Frontal cortex (tissue), 4 donors: ENCODE measurements at places on chromosomes 5 and 9. TPM values are rescaled to one million over a fixed set of nuclear protein-coding genes. Genes with fewer than 3 reads are reported as not detected.

DNA sequence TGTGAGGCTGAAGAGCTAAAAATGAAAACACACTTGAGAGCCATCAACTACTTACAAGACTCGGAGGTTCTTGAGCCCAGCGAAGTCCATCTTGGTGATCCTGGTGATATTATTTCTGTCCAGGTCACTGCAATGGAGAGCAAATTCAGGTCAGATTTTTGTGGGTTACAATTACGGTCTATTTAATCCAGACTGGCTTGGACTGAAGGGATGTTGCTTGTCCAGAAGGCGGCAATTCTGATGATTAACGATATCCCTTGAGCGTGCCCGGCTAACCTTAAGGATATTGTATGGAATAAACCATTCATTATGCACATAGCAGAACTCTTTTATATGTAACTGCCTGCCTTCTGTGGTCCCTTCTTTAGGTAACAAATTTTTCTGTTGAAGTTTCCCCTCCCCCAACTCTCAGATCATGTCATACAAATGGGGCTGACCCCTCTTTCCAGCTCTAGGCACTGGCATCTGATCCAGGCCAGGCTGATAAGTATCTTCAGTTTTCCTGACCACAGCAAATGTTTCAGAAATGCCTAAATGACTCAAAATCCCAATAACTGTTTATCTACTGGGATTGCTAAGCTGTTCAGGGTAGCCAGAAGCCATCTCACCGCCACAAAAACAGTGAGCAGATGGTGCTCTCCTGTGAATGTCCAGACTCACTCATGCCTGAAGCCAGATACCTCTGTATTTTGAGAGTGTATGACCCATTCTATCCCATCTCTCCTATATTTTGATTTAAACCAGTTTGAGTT, 49.4 kb downstream of the SLIT3 start:
- no peak for DNase-seq

DNA sequence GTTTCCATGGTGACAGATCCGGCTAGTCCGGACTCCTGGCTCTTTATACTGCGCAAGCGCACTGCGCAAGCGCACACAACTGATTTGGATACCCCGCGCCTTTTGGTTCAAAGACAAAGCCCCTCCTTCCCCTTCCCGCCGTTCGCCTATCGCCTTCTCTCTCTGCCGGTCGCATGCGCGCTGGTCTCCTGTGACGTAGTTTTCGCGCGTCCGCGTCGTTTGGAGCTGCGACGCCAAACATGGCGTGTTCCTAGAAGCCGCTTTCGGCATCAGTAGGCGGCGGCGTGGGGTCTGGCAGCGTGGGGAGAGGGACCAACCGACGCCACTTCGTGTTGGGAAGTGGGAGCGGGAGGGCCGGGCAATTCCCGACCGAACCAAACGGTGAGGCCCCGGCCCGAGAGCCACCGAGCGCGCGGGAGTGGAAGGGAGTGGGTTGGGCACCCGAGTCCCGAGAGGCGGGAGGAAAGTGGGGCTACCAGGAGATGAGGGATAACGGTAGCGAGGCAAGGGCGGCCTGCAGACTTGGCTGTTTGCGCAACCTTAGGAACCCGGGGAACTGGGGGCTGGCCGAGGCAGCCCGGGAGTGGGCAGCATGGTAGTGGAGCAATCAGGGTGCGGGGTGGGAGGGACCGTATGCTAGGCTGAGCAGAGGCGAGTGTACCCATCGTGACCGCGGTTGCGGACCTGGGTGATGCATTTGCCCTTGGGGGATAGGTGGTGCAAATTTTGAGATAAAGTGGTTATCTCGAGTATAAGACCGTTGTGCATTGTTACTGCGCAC, at the start of gene IPO11:
TSS of gene IPO11 (plus strand) at position 215 of the 781 bp plus-strand sequence. CDS start 24,517 bp downstream, outside the sequence.
- peak; percentile 95 for DNase-seq

DNA sequence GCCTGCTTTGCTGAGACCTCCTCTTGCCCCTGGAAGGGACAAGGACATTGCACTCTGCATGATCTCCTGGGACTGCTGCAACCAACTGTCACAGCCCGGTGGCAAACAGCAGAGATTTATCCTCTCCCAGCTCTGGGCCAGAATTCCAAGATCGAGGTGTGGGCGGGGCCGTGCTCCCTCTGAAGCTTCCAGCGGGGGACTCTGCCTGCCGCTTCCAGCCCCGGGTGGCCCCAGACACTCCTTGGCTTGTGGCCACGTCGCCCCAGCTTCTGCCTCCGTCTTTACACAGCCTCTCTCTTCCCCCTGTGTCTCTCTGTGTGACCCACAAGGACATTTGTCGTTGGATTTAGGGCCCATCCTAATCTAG, 67.1 kb downstream of the COL5A1 start:
- no peak for DNase-seq

- no peak for DNase-seq
Measured at GRCh38 chr5:65481171-65481581, 544 bp downstream of the ADAMTS6 start.

GRCh38 chr5:61139094-61139873, 23.0 kb downstream of the SMIM15 start:
- DNase-seq = no peak

DNA sequence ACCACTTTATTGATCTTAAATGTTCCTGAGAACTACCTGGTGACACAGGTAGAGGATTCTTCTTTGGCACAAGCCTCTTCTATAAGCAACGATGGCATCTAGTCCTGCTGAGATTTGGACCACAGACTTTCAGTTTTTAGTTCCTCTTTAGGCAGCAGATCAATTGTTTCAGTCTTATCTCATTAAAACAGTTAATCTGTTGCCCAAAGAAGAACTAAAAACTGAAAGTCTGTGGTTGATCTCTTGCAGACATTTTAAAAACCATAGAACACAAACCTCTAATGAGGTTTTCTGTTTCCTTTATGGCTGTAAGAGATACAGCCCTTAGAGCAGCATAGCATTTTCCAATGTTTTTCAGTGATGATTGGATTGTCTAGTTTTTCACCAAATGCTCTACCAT, 480.9 kb downstream of the MTRR start:
- DNase-seq = no peak

DNA sequence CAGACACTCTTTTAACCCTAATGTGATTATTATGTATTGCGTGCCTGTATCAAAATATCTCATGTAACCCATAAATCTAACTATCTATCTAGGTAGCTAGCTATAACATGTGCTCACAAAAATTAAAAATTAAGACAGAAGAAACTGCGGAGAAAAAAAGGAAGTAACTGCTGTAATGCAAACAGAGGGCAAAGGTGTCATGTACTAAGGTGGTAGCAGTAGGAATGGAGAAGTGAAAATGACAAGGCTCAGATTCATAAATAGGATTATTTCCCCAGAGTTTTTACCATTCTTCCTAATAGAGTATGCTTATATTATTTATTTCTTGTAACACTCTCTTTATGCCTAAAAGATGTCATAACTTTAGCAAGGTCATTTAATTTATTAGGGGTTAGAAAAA, 1527.5 kb upstream of the C9orf72 start:
- DNase-seq = no peak

DNA sequence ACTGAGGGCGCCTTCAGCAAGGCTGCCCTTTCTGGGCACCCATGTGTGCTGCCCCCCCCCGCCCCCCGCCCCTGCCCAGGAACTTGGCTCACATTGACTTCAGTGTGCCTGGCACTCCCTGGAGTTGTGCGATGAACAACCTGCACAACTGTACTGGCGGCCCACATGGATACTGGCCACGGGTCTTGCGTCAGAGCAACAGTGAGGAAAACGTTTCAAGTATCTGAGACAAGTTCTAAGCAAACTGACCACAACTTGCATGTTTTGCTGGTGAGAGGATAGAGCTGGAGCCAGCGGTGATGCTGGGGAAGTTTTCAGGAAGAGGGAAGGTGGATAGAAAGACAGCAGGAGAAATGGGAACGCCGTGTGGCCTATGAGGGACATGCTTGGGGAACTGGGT, 45.4 kb downstream of the HABP4 start:
- no peak for DNase-seq

DNA sequence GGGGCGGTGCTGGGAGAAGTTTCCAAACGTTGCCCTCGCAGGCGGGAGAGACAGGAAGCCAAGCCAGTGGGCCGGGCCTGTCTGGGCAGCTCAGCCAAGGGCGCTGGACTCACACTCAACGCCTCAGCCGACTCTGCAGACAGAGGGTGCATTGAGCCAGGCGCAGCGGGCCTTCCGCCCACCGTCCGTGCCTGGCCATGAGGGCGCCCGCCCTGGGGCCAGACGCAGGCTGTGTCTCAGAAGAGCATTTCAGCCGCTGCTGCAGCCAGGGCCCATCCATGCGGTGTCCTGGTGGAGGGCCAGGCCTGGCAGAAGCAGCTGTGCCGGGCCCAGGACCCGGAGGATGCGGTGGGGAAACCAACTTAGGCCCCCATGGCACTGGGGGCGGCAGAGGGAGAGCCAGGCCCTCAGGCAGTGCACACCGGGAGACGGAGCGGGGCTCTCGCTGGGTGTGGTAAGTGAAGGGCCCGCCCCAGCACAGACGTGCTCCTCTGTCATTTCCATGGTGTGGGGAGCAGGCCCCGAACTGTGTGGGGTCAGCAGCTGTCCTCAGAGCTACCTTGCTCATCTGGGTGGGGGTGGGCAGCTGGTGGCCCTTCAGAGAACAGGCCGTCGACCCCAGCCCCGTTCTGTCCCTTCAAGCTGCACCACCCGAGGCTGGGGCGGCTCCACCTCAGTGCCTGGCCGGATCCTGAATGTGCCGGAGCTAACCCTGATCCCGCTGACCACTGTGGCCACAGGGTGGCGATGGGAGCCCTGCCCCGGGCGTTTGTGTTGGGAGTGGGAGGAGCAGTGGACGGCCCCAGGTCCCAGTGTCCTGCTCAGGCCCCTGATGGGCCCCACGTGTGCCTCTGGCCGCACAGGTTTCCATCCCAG, 18.0 kb downstream of the DNLZ start:
- DNase-seq = peak; percentile 55

- DNase-seq = no peak
Measured at GRCh38 chr9:135641745-135642144, 2.4 kb upstream of the GLT6D1 start.

GRCh38 chr5:1671351-1671750, 128.3 kb downstream of the MRPL36 start:
- DNase-seq = no peak

DNA sequence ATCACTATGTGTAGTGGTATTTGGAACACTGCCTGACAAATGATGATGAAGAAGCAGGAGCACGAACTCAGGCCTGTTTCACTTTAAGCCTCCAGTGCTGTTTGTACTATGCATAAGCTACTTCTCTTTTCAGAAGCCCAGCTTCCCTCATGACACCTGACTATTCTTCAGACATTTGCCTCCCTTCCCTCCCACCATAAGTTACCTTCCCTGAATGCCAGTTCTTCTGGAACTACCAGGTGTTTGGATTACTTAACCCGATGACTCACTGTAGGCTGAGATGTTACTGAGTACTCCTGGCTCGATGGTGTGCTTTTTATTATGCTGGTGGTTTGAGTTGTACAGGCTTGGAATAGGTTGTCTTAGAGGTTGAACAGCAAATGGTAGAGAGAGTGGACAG, 180.0 kb downstream of the SPATA31D1 start:
- no peak for DNase-seq

GRCh38 chr5:5313101-5313635, 109.3 kb upstream of the ICE1 start:
- no peak for DNase-seq

- no peak for DNase-seq
Measured at GRCh38 chr5:180138976-180139730, 67.6 kb upstream of the RNF130 start.

DNA sequence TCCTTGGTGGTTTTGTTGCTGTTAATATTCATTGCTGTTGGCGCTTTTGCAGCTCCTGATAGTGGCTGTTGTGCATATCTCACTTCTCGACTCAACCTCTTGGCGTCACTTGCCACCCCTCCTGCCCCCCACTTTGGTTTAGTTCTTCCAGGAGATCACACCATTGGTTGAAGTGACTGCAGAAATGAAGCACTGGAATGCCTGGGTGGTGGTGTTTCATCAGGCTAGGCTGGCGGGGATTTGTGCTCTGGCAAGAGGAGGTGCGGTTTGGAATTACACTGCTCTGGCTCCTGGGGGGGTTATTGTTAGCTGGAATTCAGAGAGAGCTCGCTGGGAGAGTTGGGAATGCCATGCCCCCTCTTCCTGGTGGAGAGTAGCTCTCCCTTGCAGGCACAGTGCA, 11.5 kb downstream of the PRRC2B start:
- DNase-seq = no peak

- peak; percentile 20 for DNase-seq
Measured at GRCh38 chr5:129904667-129905472, 605 bp downstream of the CHSY3 start.

DNA sequence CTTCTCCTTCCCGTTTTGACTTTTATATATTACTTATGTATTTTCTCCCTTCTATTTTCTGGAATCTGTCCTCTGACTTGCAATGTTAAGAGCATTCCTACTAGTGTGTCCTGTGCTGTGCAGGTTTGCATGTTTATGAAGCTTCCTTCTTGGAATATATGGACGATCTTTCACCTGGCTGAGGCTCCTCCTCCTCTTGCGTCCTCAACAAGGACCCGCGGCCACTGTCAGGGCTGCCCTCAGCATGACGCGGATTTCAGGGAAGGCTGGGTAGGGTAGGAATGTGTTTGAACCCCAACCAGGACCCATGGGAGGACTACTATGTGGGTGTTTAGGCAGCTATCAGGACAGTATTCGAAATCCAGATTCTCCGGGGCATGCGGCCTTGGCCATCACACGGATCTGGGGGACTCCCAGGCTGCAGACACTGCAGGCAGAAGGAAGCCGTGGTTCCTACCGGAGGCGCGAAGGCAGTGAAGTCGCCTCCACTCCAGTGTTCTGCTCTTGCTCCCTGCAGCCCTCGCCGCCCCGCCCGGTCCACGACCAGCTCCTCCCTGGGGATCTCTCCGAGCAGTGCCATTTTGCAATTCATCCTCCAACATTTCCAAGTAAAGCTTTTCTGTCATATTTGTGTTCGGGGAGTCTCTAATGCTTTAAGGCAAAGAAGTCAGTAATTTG, 37.0 kb upstream of the OSMR start:
- DNase-seq = no peak

ABLIM3 gene
- total RNA-seq = 10.6 TPM

PCDHB15 gene
- total RNA-seq = 18.3 TPM

TOR1A gene
- total RNA-seq = 21.6 TPM

RETREG1 gene
- total RNA-seq = 73.0 TPM

JMY gene
- 39.9 TPM for total RNA-seq

ANXA2R gene
- total RNA-seq = 0.41 TPM
